Foreskin keratinocyte (primary cell): ENCODE measurements at places on chromosomes 5 and 9. TPM values are rescaled to one million over a fixed set of nuclear protein-coding genes. Genes with fewer than 3 reads are reported as not detected.

The SYK gene
- total RNA-seq, result 6.1 and 6.6 TPM in 2 replicates

The ZNF883 gene
- 1.6 and 3.3 TPM in 2 replicates for total RNA-seq

The SLC1A1 gene
- total RNA-seq, result not detected in 2 replicates

The ZDHHC11 gene
- total RNA-seq, result 0.67 and 1.7 TPM in 2 replicates

The MED7 gene
- total RNA-seq, result 9.6 and 10.9 TPM in 2 replicates

The DMRT2 gene
- total RNA-seq, result not detected in 2 replicates

The OTP gene
- not detected in 2 replicates for total RNA-seq

The TAS2R1 gene
- total RNA-seq, result not detected in 2 replicates

The PCDHB7 gene
- 0.03 TPM in 1 of 2 replicates, not detected in the other for total RNA-seq

The ABO gene
- total RNA-seq, result not detected in 2 replicates

The OR13C5 gene
- total RNA-seq, result not detected in 2 replicates

The ECSCR gene
- not detected in 2 replicates for total RNA-seq

The TGFBI gene
- 86.9 and 143 TPM in 2 replicates for total RNA-seq

The CARTPT gene
- not detected in 2 replicates for total RNA-seq

The IFNA2 gene
- total RNA-seq, result not detected in 2 replicates

The NAIF1 gene
- 8.0 and 9.5 TPM in 2 replicates for total RNA-seq

The PCDHA3 gene
- total RNA-seq, result not detected in 2 replicates

The PDGFRB gene
- total RNA-seq, result not detected in 2 replicates

The MAMDC2 gene
- 9.4 and 22.7 TPM in 2 replicates for total RNA-seq

The SPATA31A3 gene
- not detected in 2 replicates for total RNA-seq

The SLC6A18 gene
- total RNA-seq, result not detected in 2 replicates

The DNM1 gene
- total RNA-seq, result 0.74 and 1.4 TPM in 2 replicates

The PCDHGB2 gene
- under 0.01 and 0.17 TPM in 2 replicates for total RNA-seq

The TAF1L gene
- not detected in 2 replicates for total RNA-seq

The NUDT12 gene
- 12.1 and 12.6 TPM in 2 replicates for total RNA-seq

The PAPPA gene
- 0.25 and 0.44 TPM in 2 replicates for total RNA-seq

The ARSI gene
- 4.7 and 5.0 TPM in 2 replicates for total RNA-seq

The FAM120A gene
- total RNA-seq, result 110 and 122 TPM in 2 replicates

The ORM1 gene
- total RNA-seq, result not detected in 2 replicates

The SEMA6A gene
- total RNA-seq, result 0.34 and 0.49 TPM in 2 replicates

The MELK gene
- total RNA-seq, result 72.3 and 82.7 TPM in 2 replicates

The EDIL3 gene
- total RNA-seq, result 0.04 and 0.10 TPM in 2 replicates

The FAM221B gene
- not detected in 2 replicates for total RNA-seq

The IGIP gene
- total RNA-seq, result 1.4 and 1.6 TPM in 2 replicates

The PLPP6 gene
- 5.4 and 6.3 TPM in 2 replicates for total RNA-seq

The UGCG gene
- total RNA-seq, result 37.9 and 45.5 TPM in 2 replicates

The GABRB2 gene
- not detected in 2 replicates for total RNA-seq

The TNPO1 gene
- 107 and 115 TPM in 2 replicates for total RNA-seq

The TTLL11 gene
- total RNA-seq, result 9.7 and 12.1 TPM in 2 replicates

The PCDHGA2 gene
- 0.04 and 0.10 TPM in 2 replicates for total RNA-seq

The PDLIM7 gene
- 71.7 and 77.8 TPM in 2 replicates for total RNA-seq
